Activated gamma-delta T cell treated with anti-CD3 and anti-CD28 coated beads, Interleukin-2, amount 50 U/mL, for 16 hours (primary cell): ENCODE measurements at places on chromosomes 4 and X.

DNA sequence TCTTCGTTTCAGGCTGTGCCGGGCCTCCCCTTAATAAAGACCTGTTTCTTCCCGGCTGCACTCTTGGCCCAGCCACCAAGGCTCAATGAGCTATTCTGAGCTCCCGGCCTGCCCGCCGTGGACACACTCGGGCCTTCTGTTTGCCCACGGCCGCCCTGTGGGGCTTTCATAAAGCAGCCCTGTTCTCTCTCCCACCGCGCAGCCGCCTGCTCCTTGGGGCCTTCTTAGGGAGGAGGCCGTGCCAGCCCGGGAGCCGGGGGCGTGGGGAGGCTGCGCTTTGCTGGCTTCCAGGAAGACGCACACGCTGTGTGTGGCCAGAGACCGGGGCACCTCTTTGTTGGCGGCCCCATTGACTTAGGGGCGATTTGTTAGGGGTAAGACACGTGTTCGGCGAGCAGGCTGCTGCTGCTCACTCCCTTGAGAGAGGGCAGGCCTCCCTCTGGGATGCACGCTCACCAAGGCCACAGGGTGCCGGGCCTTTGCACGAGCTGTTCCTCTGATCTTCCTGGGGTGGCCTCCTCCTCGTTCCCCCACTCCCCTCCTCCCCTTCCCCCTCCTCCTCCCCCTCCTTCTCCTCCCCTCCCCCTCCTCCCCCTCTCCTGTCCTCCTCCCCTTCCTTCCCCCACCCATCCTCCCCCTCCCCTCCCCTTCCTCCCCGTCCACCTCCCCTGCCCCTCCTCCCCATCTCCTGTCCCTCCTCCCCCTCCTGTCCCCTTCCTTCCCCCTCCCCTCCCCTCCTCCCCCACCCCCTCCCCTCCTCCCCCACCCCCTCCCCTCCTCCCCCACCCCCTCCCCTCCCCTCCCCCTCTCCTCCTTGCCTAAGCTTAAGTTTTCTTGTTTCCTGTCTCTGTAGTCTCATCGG is 11.3 kb downstream of the BLOC1S4 start:
- no peak for DNase-seq

GRCh38 chr4:2795893-2796848 is 3.3 kb downstream of the SH3BP2 start:
- DNase-seq, result no peak

DNA sequence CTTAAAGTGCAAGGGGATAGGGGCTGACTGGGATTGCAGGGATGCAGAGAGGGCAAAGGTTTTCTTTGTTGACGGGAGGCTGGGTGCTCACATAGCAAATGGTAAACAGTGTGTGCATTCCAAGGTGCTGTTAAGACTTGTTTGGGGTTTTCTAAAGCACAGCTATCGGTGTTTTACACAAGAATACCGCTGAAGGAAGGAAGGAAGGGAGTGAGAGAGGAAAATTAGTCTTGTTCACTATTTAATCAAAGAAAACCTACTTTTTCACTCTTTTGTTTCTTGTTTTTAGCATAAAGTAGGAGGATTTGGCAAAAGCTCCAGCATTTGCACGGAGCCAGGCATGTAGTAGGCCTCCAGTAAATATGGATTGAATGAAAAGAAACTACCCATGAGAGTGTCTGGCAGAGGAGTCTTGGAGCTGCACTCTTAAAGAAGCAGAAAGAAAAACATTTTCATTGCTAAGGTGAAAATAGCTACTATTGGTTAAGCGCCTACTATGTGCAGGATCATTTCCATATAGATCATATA is 99.7 kb downstream of the FIP1L1 start:
- no peak for DNase-seq

DNA sequence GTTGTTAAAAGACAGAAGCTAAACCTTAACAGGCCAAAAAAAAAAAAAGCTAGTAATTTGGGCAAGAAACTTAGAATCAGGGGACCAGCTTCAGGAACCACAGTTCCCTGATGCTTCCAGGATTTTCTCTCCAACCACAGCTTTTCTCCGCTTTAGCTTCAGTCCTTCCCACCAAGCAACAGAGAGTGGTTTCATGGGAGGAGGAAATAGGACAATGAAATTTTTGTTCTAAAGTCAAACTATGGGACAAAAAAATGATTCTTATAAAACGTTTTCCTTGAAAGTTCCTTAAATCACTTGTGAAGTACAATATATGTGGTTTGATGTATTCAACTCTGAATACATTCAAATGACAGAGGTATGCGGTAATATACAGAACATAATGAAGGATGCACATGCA is 71.0 kb upstream of the DHX15 start:
- no peak for DNase-seq

DNA sequence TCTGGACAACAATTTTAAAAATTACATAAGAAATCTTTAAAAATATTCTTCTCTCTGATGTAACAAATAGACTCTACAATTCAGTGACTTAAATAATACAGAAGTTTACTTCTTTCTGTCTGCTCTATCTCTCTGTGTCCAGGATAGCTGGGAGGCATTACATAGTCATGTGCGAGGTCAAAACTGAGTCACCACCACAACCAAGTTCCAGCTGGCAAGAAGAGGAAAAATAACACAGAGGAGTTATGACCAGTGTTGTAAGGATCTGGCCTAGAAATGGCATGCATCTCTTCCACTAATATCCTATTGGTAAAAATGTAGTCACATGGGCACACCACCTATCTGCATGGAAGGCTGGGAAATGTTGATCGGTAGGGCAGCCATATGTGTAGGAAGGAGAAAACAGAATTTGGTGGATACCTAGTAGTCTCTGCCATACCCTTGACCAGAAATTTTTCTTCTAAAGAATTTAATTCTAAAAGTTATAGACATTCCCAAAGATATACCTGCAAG is 39.4 kb upstream of the WDFY3 start:
- DNase-seq, result no peak

GRCh38 chrX:103356858-103357257 is 552 bp downstream of the TCEAL9 start:
- DNase-seq, result no peak

DNA sequence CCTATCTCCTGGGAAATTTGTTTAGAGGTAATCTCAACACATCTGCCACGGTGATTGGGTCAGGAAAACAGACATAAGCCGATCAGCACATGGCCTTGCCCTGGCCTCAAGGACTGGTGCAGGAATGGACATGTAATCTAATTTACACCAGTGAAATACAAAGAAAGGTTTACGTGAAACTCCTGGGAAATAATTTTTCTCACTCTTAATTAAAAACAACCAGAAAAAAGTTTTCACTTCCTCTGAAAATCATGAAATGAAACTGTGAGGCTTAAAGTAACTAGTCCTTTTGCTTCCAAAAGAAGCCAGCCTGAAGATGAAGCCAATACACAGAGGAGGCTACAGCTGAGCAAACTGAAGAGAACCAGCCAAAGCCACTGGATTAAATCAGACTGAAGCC is 154.1 kb upstream of the FAM241A start:
- DNase-seq, result no peak

DNA sequence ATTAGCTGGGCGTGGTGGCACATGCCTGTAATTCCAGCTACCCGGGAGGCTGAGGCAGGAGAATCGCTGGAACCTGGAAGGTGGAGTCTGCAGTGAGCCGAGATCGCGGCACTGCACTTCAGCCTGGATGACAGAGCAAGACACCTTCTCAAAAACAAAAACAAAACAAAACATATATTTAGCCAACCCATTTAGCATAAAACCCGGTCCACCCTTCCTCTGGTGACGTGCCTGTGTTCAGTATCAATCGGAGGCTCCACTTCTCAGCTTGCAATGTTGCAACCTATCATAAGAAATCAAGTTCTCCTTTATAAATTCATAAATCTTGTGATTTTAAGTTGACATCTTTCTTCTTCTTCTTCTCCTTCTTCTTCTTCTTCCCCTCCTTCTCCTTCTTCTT is 73.9 kb downstream of the SLC34A2 start:
- no peak for DNase-seq

- no peak for DNase-seq
Measured at GRCh38 chrX:118884552-118885138, 61.0 kb downstream of the ZCCHC12 start.

- no peak for DNase-seq
Measured at GRCh38 chrX:47239199-47239598, 6.4 kb downstream of the USP11 start.

GRCh38 chrX:130025256-130025655 is 42.8 kb downstream of the BCORL1 start:
- DNase-seq, result no peak

DNA sequence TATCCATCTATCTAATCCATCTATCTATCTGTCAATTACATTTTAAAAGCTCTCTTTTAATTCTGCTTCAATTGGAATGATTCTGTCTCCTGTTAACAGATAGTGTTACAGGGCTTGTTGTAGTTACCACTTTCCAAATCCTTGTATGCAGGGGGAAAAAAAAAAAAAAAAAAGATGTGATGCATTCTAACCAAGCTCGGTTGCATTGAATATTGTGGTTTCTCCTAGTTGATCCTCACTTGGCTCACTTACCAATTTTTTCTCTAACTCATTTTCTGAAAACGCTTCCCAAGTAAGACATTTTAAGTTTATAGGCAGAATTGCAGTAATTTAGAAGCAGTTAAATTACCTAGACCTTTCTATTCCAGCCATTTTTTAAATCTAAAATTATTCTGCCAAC is 327.9 kb upstream of the PITX2 start:
- DNase-seq, result no peak

GRCh38 chr4:141540643-141541042 is 95.7 kb upstream of the IL15 start:
- no peak for DNase-seq

GRCh38 chr4:160326110-160326509 is 1223.2 kb downstream of the RAPGEF2 start:
- DNase-seq, result no peak

DNA sequence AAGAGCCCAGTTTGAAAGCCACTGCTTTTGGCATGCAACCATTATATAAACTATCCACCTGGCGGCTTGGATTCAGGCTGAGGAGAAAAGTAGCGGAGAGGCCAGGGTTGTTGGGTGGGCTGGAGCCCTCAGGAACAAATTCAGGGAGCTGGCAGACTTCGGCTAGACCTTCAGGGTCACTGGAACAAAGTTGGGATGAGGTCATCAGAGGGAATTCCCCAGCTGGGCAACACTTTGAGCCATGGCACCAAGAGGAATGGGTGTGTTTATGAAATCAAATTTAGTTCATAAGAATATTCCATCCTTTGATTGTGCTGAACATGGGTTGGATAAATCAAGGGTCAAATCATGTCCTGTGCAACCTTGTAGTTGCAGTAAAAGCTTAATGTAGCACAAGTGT is 22.0 kb downstream of the MTMR1 start:
- no peak for DNase-seq

DNA sequence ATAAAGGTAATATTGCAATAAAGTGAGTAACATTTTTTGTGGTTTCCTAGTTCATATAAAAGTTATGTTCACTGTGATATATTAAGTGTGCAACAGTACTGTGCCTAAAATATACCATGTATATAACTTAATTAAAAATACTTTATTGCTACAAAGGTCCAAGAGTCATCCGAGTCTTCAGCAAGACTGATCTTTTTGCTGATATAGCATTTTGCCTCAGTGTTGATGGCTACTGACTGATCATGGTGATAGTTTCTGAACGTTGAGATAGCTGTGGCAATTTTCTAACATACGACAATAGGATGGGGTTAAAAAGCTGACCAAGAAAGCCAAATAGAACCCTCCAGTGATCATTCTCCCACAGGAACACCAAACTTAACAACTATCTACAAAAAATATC is 1302.7 kb downstream of the TECRL start:
- DNase-seq, result no peak

- DNase-seq, result no peak
Measured at GRCh38 chr4:82463221-82463620, 32.8 kb downstream of the ENOPH1 start.

- DNase-seq, result no peak
Measured at GRCh38 chr4:7031558-7032449, 11.4 kb upstream of the TADA2B start.

DNA sequence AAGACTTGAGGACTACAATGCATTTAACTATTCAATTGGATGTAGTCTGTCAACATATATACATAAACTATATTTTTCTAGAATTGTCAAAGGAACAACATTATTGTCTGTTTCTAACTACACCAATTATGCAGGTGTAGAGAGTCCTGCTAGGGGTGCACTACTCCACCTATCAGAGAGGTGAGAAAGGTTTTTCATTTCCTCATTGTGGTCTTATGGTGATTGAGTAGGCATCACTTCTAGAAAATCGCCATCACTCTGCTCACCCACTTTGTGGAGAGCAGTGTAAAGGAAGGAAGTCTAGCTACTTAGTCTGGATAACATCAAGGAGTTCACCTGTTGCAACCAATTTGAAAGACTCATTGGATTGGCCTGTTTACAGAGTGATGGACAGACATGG is 4.4 kb upstream of the ADH1C start:
- no peak for DNase-seq

GRCh38 chr4:163164591-163164990 is 2.1 kb downstream of the NAF1 start:
- no peak for DNase-seq

GRCh38 chr4:174362340-174362739 is 78.6 kb downstream of the CEP44 start:
- no peak for DNase-seq

DNA sequence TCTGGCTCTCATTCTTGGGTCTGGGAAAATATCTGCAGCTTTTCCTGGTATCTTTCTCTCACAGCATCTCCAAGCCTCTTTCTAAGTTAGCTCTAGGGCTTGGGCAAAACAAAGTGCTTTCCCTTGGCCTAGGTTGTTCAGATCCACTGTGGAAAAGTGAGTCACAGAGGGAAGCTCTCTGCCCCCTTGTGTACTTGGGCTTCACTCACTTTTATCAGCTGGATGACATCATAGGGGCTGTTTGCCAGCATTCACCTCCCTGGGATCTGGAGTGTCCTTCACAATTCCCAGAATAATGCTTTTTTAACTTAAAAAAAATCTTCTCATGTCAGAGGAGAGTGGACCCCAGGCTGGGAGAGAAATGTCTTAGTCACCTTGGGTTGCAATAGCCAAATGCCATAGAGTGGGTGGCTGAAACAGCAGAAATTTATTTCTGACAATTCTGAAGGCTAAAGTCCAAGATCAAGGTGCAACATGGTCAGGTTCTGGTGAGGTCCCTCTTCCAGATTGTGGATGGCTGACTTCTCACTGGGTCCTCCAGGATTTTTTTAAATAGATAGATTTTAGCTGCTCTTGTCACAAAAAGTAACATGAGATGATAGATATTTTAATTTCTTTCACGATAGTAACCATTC is 247.8 kb downstream of the SH2D1A start:
- no peak for DNase-seq

GRCh38 chr4:169931964-169932363 is 94.2 kb downstream of the MFAP3L start:
- no peak for DNase-seq

DNA sequence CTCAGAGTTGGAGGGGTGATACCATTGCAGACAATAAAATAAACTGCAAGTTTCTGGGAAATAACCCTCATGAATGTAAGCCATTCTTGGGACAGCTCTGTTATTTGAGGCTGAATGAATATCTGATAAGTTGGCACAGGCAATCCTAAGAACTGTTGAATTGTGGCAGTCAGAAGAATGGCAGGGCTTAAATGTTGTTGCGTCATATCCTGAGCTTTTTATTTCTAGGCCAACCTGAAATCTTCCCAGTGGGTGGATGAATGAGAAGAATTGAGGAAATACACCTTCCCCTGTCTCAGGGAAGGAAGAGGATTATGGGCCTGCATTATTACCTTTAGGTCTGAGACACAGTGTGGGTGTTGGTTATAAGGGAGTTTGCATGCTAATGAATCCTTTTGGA is 64.4 kb upstream of the C4orf54 start:
- DNase-seq, result no peak
